ENCODE measurements at places on chromosomes 5 and 9.

DNA sequence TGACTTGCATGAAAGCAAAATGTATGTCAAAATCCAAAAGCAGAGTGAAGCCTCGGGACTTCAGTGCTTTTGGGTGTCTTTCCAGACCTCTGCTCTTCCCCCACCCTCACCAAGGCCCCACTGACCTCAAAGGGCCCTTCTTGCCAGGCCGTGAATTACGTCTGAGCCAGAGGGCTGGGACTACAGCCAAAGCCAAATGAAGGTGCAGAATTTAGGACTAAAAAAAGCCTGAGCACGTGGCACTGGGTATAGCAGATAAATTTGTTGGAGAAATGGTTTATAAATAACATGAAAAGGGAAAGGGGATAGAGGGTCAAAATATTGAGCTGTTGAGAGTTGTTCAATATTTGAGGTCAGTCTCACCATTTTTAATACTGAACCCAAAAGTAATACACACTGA lies 163.4 kb downstream of the GHR start:
- no peak for DNase-seq

GRCh38 chr5:11247224-11247623 lies 486.2 kb upstream of the DAP start:
- no peak for DNase-seq

GRCh38 chr5:6365142-6365976 lies 13.0 kb downstream of the MED10 start:
- no peak for DNase-seq

DNA sequence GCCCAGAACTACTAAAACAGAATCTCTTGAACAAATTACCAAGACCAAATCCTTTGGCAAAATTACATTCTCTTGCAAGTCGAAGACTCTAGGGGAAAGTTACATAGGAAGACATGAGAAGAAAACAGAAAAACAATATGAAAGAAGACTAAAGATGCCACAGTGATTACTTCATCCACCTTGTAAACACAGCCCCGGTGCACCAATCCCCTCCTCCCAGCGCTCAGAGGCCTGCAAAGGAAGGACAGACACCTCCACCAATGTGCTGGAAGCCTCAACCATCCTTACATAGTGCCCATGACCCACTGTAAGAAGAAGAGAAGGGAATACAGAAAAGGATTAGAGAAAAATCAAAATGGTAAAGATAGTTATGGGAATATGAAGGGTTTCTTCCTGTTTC lies 218.5 kb downstream of the SPOCK1 start:
- no peak for DNase-seq

Data from activated T-cell treated with anti-CD3 and anti-CD28 coated beads for 48 hours (primary cell).